ENCODE measurements at places on chromosomes 7 and 10. TPM values are rescaled to one million over a fixed set of nuclear protein-coding genes. Genes with fewer than 3 reads are reported as not detected.

GRCh38 chr7:100577507-100577906, 3.8 kb upstream of the SAP25 start:
- ATAC-seq: no peak

Gene BMPR1A
- total RNA-seq: 17.3 TPM

GRCh38 chr10:125016611-125017202, 74.8 kb downstream of the ZRANB1 start:
- no peak for ATAC-seq

DNA sequence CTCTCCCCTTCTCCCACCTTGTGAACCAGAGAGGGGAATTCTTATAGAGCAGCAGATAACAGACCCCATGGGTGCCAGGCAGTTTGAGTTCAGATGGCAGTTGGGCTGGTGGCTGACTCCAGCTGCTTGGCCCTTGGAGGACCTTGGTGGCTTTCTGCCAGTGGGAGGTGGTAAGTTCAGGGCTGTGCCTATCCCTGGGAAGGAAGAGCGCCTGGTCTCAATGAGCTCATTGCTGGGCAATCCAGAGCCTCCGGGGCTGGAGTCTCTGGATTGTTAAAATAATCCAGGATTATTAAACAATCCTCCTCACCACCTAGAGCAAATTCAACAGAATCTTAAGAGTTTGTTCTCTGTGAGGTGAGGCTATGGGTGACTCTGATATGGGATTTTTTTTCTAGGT, 105.2 kb downstream of the FANK1 start:
- no peak for ATAC-seq

DNA sequence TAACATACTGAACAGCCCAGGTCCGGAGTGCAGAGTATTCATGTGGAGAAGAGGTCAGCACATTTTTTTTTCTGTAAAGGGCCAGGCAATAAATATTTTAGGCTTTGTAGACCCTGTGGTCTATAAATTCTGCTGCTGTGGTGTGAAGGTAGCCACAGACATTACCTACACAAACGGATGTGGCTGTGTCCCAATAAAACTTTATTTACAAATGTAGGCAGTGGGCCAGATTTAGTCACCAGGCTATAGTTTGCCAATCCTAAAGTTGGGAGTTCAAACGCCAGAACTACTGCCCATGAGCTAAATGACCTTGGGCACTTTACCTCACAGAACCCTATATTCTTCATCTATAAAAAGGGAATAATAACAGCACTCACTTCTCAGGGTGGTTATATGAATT, 13.4 kb downstream of the FAM53B start:
- no peak for ATAC-seq

DNA sequence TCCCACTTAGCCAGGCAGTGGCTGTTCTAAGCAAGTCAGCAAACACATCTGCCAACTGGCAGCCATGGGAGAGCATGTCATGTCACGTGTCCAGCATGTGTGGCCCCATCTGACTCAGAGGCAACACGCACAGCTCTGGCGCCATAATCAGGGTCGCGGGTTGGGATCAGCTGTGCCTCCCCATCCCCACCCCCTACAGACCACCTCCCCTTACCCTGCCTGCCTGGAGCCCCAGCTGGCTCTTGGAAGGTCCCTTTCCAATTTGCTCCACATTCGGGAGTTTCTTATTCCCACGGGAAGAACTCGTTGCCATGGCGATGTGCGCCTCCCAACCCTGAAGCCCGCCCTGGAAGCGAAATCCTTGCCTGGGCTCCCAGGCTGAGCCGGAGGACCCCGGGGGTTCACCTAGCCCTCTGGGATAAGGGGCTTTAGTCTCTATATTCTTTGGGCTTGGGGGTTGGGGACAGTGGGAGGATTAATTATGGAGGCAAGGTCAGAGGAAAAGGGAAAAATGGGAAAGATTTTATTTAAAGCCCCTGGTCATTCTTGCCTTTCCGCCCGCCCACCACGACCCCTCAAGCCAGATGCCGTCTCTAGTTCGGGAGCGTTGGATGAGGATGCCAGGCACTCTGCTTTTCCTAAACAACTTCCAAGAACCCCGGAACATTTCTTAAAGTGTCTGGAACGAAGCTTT, 283.7 kb downstream of the ZEB1 start:
- ATAC-seq: peak; percentile 44

Gene GPR37
- total RNA-seq: 5.9 TPM

DNA sequence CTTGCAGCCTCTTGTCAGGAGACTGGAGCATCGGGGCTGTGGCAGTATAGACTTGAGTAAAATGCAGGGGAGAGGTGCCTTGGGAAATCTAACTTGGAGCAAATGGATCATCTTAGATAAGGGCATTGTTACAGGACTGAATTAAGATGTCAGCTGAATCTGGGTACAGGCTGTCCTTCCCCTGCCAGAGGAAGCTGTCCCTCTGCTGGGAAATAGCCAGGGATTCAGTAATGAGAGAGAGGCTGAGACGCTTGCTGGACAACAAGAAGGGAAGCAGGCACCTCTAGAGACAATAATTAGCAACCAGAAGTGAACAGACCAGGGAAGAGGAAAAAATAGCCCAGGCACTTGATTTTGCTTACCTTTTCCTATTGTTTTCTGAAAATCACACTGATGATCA, 20.7 kb upstream of the RAPGEF5 start:
- ATAC-seq: no peak

DNA sequence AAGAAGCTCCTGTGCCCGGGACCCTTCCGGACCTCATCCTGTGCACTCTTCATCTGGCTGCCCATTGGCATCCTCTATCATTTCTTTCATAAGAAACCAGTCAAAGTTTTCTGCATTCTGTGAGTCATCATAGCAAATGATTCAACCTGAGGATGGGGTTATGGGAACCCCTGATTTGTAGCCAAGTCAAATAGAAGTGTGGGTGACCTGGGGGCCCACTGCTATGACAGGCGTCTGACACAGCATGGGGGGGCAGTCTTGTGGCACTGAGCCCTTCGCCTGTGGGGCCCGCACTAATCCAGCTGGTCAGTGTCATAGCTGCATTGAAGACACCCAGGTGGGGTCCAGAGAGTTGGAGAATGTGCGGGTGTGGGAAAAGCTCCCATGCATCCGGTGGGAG, 230.4 kb downstream of the USP6NL start:
- ATAC-seq: no peak

GRCh38 chr7:110373859-110374258, 717.1 kb upstream of the LRRN3 start:
- no peak for ATAC-seq

- ATAC-seq: peak; percentile 69
These were observed 6.0 kb upstream of the ZRANB1 start for GRCh38 chr10:124935946-124936345.

- no peak for ATAC-seq
These were observed 14.6 kb downstream of the GBX1 start for GRCh38 chr7:151152643-151153513.

Gene MASTL
- 9.8 TPM for total RNA-seq

Gene GIMAP5
- 1.4 TPM for total RNA-seq

GRCh38 chr10:34319197-34319846, 495.8 kb downstream of the PARD3 start:
- peak; percentile 99 for ATAC-seq

Gene SCART1
- total RNA-seq: 0.56 TPM

Gene MKX
- total RNA-seq: 1.4 TPM

GRCh38 chr7:139673762-139674161, 104.0 kb downstream of the HIPK2 start:
- no peak for ATAC-seq

GRCh38 chr10:69315100-69315542, 36.8 kb downstream of the HK1 start:
- no peak for ATAC-seq

GRCh38 chr7:35869810-35870209, 69.0 kb downstream of the SEPTIN7 start:
- ATAC-seq: no peak

DNA sequence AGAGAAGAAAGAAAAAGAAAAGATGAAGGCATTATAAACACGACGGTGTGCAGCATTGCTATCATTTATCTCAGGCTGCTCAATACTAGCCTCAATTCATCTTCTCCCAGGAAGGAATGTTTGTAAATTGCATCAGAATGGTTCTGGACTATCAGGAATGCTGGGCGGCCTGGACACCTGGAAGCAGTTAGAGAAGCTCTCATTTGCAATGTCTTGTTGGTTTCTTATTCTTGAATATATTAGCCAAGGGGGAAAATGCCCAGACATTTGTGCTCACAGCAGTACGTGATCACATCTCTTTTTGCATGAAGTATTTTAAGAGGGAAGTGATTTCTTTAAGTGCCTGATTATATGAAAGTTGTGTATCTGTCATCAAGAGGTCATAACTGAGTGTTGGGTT, 85.6 kb upstream of the IMMP2L start:
- no peak for ATAC-seq

Gene NIPSNAP2
- 30.9 TPM for total RNA-seq

Gene EVX1
- not detected for total RNA-seq

Gene CLCN1
- total RNA-seq: 0.68 TPM

DNA sequence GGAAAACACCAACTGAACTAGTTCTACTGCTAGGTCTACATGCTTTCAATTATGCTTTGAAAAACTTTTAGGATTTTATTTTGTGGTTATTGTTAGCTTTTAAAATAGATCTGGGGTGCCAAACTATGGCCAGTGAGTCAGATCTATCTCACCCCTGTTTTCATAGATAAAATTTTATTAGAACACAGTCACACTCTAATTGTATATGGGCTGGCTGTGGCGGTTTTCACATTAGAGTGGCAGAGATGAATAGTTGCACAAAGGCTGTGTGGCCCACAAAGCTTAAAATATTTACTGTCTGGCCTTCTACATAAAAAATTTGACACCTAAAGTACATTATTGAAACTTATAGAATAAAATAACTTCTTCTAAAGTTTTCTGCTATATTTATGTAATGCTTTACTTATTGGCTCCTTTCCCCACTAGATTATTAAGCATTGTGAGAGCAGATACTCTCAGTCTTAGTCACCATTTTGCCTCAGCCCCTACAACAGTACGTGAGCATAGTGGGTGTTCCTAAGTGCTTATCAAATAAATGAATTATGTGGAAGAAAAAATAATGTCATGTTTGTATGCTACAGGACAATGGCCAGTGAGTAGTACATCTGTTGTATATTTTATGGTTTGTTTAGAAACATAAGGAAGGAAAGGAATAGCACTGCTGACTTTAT, 5.4 kb upstream of the SUV39H2 start:
- no peak for ATAC-seq

GRCh38 chr7:90180649-90181048, 26.4 kb downstream of the STEAP1 start:
- no peak for ATAC-seq

- ATAC-seq: peak; percentile 66
These were observed 54.6 kb upstream of the PITRM1 start for GRCh38 chr10:3226960-3227744.
